ENCODE measurements at places on chromosomes 3 and 15. TPM values are rescaled to one million over a fixed set of nuclear protein-coding genes. Genes with fewer than 3 reads are reported as not detected.

The ANKUB1 gene
- total RNA-seq, result not detected

The SMAD6 gene
- total RNA-seq, result 20.8 TPM

The B3GALNT1 gene
- 21.2 TPM for total RNA-seq

The RBM5 gene
- total RNA-seq, result 120 TPM

The SLC15A2 gene
- 0.26 TPM for total RNA-seq

The C2CD4B gene
- 0.89 TPM for total RNA-seq

The PLXNB1 gene
- 37.3 TPM for total RNA-seq

The AGTR1 gene
- 0.30 TPM for total RNA-seq

The TGM4 gene
- total RNA-seq, result not detected
